T-helper 2 cell (primary cell): ENCODE measurements at places on chromosomes 5 and 9.

DNA sequence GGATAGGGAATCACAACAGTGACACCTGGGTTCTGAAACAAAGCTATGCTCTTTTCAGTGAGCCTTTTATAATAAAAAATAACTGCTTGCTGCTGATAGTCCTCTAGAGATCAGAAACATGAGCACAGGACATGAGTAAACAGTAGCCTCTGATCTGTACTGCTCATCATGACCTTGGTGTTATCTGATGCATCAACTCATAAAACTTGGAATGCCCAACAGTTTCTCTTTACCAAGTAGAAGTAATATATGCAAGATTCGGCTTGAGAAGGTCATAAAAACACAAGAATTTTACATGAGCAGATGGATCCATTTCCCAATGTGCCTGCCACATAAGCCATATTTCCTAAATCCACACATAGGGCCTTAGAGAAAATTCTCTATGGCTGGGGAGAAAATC is 318.3 kb upstream of the GRAMD2B start:
- no peak for DNase-seq

DNA sequence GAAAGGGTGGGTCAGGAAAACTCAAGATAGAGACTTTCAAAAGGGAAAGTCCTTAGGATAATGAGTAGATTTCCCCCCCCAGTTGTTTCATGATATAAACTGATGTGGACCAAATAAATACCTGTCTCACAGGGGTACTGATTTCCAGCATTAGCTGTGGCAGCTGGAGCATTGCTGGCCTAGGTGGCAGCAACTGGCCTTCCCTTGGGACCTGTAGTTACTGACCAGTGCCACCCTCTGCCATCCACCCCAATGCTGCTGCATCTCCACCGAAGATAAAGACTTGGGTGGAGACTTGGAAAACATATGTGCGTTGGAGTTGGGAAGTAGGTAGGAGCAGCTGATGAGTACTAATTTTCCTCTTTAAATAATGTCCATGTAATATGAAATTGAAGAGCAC is 71.8 kb downstream of the SYK start:
- DNase-seq: no peak

DNA sequence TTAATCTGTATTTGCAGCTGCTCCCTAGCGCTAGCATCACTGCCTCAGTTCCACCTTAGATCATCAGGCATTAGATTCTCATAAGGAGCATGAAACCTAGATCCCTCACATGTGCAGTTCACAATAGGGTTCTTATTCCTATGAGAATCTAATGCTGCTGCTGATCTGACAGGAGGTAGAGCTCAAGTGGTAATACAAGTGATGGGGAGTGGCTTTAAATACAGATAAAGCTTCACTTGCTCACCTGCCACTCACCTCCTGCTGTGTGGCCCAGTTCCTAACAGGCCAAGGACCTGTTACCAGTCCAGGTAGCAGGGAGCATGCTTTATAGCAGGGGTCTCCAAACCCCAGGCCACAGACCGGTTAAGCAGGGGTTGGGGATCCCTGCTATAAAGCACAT is 22.6 kb upstream of the RNF20 start:
- DNase-seq: no peak

DNA sequence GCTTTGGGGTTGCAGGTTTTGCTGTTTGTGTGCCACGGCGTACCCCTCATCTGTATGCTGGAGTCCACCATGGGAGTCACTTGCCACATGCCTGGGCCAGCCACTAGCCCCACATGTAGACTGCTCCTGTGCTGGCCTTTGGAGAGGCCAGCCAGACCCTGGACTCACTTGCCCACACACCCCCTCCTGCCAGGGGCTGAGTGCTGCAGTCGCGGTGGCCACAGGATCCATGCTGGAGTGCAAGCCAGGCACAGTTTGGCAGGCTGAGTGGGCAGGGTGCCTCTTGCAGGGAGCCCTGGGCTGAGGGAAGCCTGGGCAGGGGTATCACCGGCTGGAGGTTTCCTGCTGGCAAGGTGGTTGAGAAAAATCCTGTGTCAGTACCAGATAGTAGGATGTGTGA is 25.6 kb upstream of the GCNT1 start:
- no peak for DNase-seq

DNA sequence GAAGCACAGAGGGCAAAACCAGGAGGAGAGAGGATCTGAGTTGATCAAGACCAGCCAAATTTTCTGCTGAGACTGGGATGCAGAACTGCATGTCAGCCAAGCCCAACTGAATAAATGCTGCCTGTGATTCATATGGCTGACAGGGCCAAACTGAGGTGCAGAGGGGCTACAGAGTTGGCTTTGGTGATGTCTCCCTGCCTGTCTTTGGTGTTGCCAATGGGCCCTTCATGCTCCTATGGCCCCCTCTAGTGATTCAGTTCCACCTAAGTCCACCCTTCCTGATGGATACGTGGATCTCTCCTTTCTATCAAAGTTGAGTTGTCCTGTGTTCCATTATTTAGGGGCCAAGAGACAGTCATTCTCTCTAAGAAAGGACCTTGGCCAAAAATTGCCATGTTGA is 163.6 kb upstream of the TLE4 start:
- no peak for DNase-seq

DNA sequence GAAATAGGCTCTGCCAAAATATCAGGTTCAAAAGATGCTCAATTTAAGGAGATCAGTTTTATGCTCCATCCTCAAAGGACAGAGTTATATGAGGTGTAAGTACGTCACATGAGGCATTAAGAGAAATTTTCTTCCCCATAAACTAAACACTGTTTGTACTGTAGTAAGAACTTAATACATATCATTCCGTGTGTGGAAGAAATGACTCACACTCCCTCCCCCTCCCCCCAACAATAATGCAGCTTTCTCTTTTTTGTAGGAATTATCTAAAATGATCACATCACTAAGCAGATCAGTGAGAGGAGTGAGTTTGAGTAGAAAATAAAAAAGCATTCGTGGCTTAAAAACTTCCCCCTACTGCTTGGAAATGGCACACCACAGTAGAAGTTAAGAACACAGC is 2.2 kb downstream of the CDH12 start:
- DNase-seq: no peak

DNA sequence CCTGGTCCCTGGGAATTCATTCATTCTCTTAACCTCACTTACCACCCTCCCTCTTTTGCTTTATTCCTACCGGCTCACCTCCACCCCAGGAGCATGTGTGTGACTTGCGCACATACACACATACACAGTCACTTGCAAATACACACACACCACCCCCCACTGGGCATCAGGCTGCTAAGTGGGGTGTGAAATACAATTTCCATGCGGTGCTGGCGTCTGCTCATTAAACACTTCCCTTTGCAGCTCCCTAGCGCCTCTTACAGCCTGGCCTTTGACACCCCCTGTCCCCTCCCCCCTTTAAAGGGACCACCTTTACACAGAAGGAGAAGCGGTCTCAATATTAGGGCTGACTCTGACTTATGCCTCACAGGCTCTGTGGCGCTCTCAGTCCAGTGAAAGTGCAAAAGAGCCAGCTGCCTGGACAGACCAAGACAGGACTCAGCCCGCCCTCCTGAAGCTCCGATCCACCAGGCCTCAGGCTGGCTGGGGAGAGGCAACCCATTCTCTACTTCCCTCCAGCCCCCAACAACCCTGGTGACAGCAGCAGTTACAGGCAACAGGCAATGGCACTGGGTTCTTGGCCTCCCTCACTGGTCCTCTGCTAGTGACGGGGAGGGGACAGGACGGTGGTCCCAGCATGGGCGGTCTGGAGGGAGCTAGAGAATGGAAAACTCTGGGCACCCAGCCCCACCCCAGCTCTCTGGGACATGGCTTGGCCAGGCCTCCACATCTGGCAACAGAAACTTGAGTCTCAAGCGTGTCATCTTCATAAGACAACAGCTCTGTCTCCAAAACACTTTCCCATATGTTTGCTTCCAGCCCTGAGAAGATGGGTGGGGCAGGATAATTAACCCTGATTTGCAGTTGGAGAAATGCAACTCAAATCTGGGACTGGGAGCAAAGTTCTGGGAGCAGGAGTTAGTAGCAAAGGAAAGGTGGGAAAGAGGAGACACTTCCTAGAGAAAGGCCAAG is 12.0 kb downstream of the ENHO start:
- no peak for DNase-seq

- DNase-seq: no peak
These were observed 176.9 kb upstream of the WWC1 start for GRCh38 chr5:168114444-168115017.

DNA sequence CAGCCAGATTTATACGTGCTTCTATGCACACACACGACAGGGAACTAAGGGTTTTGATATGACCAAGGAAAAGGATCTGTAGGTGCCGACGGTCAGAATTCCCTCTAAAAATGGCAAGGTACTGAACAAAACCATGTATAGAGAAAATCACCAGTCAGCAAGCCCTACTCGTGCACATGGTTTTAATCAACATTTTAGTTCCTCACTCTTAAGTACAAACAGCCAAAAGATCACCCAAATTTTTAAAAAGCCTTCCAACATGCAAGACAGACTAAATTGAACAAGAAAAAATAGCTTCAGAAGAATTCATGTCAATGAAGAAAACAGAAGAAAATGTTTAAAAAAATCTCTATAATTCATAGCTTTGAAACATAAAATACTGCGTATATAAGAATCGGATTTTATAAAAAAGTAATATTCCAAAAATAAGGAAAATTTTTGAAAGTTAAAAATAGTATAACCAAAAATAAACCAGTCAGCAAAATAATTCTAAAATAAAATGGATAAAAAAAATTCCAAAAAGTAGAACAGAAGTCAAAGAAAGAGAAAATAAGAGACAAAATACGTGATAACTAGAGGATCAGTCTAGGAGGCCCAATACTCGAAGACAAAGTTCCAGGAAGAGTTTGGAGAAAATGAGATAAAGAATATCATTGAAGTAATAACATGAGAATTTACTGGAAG is 43.0 kb upstream of the KCNV2 start:
- DNase-seq: no peak

GRCh38 chr5:134594336-134594735 is 38.3 kb downstream of the SAR1B start:
- no peak for DNase-seq

DNA sequence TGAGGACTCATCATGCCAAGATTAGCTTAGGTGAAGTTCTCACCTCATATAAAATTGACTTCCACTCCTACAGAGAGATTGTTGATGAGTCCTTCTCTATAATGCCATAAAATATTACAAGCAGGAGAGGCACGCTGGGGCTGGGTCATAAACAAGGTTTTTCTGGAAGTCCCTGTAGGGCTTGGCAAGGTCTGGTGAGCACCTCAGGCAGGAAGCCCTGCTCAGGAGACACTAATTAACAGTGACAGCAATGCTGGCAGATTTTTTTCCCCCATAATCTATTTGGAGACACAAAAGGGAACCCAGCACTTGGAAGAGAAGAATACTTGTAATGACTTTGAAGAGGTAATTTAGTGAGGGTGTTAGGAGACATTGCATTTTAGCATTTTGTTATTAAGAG is 118.7 kb downstream of the DIRAS2 start:
- no peak for DNase-seq

DNA sequence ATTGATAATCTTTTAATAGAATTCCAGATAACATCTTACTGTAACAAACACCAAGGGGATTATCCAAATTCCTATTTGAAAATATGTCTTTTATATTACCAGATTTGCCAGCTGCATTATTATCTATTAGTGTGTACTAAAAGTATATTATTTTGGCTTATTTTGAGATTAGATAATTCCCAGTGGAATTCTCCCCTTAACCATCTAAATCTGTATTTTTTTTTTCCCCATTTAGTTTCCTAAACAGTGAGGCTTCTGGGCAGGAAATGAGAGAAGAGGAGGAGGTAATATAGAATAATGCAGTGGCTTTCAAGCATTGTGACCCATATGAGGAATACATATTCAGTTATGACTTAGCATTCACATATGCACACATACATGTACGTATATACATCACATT is 53.5 kb upstream of the ABL1 start:
- DNase-seq: no peak

GRCh38 chr5:74919487-74919886 is 53.3 kb upstream of the FAM169A start:
- no peak for DNase-seq

DNA sequence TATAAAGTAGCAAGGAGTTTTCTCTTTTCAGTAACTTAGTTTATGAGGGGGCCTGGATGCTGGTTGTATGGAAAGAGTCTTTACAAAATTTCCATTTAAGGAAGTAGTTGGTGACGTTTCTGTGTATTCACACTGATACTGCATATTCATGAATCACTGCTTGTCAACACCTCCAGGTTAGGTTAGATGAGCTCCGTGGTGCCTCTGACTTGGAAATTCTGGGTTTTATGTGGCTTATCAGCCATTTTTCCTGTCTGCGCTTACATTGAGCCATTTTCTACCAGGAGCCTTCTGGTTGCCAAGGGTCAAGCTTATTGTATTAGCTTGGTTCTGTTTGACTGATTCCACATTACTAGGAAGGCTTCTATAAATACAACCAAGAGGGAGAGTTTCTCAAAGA is 128.3 kb downstream of the SLC28A3 start:
- no peak for DNase-seq

DNA sequence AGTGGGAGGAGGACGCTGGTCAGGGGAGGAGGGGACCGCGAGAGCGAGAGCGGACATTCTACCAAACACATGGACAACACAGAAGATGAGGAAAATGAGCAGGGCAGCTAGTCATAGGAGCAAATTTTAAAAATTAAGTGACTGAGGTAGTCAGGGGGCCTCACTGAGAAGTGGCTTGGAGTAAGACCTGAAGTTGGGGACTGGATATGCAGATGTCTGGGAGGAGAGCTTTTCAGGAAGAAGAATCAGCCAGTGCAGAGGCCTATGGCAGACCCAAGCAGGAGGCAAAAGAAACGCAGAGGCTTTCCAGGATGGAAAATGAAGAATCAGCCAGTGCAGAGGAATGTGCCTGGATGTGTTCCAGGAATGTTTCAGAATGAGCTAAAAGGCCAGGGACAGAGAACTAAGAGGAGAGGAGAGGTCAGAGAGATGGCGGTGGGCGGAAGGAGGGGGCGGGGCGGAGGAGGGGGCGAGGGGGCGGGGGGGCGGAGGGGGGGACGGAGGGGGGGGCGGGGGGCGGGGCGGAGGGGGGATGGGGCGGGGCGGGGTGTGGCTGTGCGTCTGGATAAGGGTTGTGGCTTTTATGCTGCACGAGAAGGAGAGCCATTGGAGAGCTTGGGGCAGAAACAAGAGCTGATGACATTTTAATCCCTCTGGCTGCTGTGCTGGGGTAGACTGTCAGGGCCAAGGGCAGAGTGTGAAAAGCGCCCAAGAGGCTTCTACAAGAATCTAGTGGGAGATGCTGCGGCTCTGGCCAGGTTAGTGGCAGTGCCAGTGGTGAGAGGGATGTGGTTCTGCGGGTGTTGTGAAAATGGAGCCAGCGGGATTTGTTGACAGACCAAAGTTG is 129.6 kb downstream of the KCNIP1 start:
- no peak for DNase-seq

- no peak for DNase-seq
These were observed 229.5 kb downstream of the ARL15 start for GRCh38 chr5:54080831-54081230.

- no peak for DNase-seq
These were observed 13.0 kb downstream of the RXRA start for GRCh38 chr9:134339183-134339806.

GRCh38 chr5:177474002-177474476 is 605 bp upstream of the DBN1 start:
- no peak for DNase-seq

DNA sequence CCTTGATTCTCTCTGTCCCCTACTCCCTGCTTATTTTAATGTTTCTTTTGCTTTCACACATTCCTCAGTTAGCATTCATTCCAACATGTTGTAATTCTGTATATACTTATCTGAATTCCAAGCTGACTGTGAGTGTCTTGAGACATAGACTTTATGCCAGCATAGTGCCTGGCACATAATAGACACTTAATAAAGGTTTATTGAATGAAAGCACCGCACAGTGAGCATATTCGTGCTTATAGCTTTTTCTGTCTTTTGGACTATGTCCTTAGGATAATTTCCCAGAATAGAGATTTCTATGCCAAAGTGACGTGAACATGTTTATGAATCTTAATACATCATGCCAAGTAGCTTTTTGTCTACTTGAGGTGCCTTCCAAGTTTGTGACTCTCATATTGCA is 174.6 kb downstream of the CD180 start:
- DNase-seq: no peak
